ENCODE measurements at places on chromosomes 2 and 18. TPM values are rescaled to one million over a fixed set of nuclear protein-coding genes. Genes with fewer than 3 reads are reported as not detected.

Gene GPBAR1
- 0.15 TPM for total RNA-seq

Gene TGFA
- 7.4 TPM for total RNA-seq

Gene UGT1A8
- not detected for total RNA-seq

Gene OR6B2
- total RNA-seq: not detected

Gene CYTIP
- total RNA-seq: not detected

Gene POMC
- total RNA-seq: not detected

Gene CD8A
- total RNA-seq: 0.34 TPM

Gene RUFY4
- not detected for total RNA-seq

Gene ADAM17
- 35.0 TPM for total RNA-seq

Gene DNAJC5G
- not detected for total RNA-seq

Gene EIF2AK3
- total RNA-seq: 14.2 TPM

Gene LHCGR
- total RNA-seq: not detected

Gene NOSTRIN
- total RNA-seq: 2.2 TPM

Gene CLEC4F
- not detected for total RNA-seq

Gene GKN2
- 3.7 TPM for total RNA-seq

Gene TEX44
- total RNA-seq: not detected

Gene SOWAHC
- 21.1 TPM for total RNA-seq

Gene MAP3K19
- not detected for total RNA-seq

Gene SCN3A
- total RNA-seq: not detected

Gene SNTG2
- not detected for total RNA-seq

Gene ERMN
- not detected for total RNA-seq

Gene SALL3
- total RNA-seq: not detected

Gene PTGR3
- total RNA-seq: 16.0 TPM

Gene MERTK
- total RNA-seq: 2.1 TPM

Gene IKZF2
- total RNA-seq: 0.24 TPM

Gene ASB3
- total RNA-seq: 16.2 TPM

Gene GAL3ST2
- total RNA-seq: not detected

Gene CRYGD
- total RNA-seq: not detected

Gene VWA3B
- total RNA-seq: not detected

Gene PXDN
- total RNA-seq: 13.8 TPM

Gene TDRD15
- not detected for total RNA-seq

Gene NR4A2
- total RNA-seq: 3.1 TPM

Gene OR6B3
- total RNA-seq: not detected

Gene IGFBP5
- total RNA-seq: 0.19 TPM

Gene COLEC12
- total RNA-seq: 0.06 TPM

Gene HRH4
- total RNA-seq: not detected

Gene COL6A3
- total RNA-seq: 0.09 TPM

Gene REG1A
- not detected for total RNA-seq

Gene KCNIP3
- total RNA-seq: 0.89 TPM

Gene SAG
- total RNA-seq: not detected

Gene RAB6D
- total RNA-seq: not detected

Gene GALR1
- total RNA-seq: not detected

Gene RASGRP3
- total RNA-seq: 1.6 TPM

Gene CD28
- not detected for total RNA-seq

Gene CDK15
- not detected for total RNA-seq

Gene NAGK
- 71.2 TPM for total RNA-seq

Gene TUBA3E
- total RNA-seq: not detected

Gene ARMC9
- 14.7 TPM for total RNA-seq

Gene SP5
- total RNA-seq: not detected

Gene EMILIN1
- total RNA-seq: not detected

Gene AKAIN1
- not detected for total RNA-seq

Gene WNT10A
- not detected for total RNA-seq

Gene IL36RN
- 0.13 TPM for total RNA-seq

All from A549 treated with DMSO at 1 μM for 4 hours (cell line).